ENCODE measurements at places on chromosomes 12 and 14. TPM values are rescaled to one million over a fixed set of nuclear protein-coding genes. Genes with fewer than 3 reads are reported as not detected.

- no peak for DNase-seq
Observed at GRCh38 chr12:52093346-52093745, 13.8 kb downstream of the SMIM41 start.

DNA sequence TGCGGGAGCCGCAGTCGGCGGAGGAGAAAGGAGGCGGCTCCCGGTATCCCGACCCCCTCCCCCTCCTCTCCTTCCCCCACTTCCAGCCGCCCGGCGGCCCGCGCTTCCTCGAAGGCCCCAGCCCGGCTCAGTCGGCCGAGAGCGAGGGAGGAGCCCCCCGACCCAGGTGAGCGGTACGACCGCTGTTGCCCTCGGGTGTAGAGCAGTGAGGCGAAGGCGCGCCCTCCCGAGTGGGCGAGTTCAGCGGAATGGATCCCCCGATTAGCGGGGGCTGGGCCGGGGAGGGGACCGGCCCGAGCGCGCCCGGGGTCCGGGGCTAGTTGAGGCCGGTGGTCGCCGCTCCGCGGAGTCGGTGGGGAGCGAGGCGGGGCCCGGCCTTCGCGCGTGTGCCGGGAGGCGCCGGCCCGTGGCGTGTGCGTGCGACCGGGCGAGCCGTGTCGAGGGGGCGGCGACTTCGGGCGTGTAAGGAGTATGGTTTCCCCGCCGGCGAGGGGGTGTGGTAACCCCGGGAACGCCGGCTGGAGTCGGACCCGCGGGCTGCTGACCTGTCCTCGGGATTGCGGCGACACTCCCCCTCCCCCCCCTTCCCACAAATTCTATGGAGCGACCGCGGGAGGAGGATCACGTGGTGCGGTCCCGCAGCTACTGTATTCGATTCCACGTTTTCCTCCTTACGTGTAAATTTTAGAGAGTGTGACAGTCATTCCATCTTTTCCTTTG lies 501 bp downstream of the RIMKLB start:
- DNase-seq: peak; percentile 57

- DNase-seq: no peak
Observed at GRCh38 chr14:76951166-76951565, 77.3 kb downstream of the IRF2BPL start.

Gene KRT72
- total RNA-seq: not detected

Gene CPNE6
- total RNA-seq: not detected

- no peak for DNase-seq
Observed at GRCh38 chr12:14950982-14951746, 10.2 kb downstream of the ARHGDIB start.

Gene POTEG
- total RNA-seq: not detected
